Activated CD4-positive, alpha-beta T cell treated with anti-CD3 and anti-CD28 coated beads, Interleukin-2, amount 10 ng/mL, durations not matched to agents 24 days and 14 days (primary cell): ENCODE measurements at places on chromosomes 1 and 21. TPM values are rescaled to one million over a fixed set of nuclear protein-coding genes. Genes with fewer than 3 reads are reported as not detected.

Gene SRGAP2B
- 28.9 and 39.9 TPM in 2 replicates for total RNA-seq

DNA sequence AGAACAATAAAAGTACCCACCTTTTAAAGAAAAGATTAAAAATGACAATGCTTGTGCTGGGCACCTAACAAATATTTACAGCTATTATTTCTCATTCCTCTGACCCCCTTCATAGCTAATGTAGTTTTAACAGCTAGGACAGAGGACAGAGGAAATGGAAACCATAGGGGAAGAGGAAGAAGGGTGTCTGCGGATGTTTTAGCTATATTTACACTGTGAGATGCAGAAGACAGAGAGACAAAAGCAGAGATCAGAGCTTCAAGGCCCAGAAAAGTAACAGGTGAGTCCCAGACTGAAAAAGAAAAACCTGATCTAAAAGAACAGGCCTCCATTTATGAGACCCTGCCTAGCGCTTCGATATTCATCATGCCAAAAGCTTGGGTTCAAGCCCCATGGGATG lies 72.0 kb downstream of the ZNF281 start:
- peaks cover 14% of the 10 kb centered on the region for H3K4me1 ChIP-seq
- no peaks in the 10 kb centered on the region for H3K36me3 ChIP-seq
- no peak overlapping the region for H3K4me3 ChIP-seq
- no peak overlapping the region for H3K27ac ChIP-seq

Gene STUM
- not detected in 2 replicates for total RNA-seq

Gene SPRR3
- total RNA-seq: not detected in 2 replicates

GRCh38 chr1:92556350-92556749 lies 69.6 kb upstream of the GFI1 start:
- peaks cover 47% of the 10 kb centered on the region for H3K36me3 ChIP-seq
- H3K4me1 ChIP-seq: peaks cover 37% of the 10 kb centered on the region

GRCh38 chr1:235873045-235873444 lies 6.3 kb upstream of the LYST start:
- H3K36me3 ChIP-seq: peaks cover 12% of the 10 kb centered on the region
- peaks cover 66% of the 10 kb centered on the region for H3K4me1 ChIP-seq
- no peaks in the 10 kb centered on the region for H3K27me3 ChIP-seq
- peak overlapping the region; percentile 66 for H3K4me3 ChIP-seq
- peak overlapping the region; percentile 98 for H3K27ac ChIP-seq
- DNase-seq: peak; percentile 82

DNA sequence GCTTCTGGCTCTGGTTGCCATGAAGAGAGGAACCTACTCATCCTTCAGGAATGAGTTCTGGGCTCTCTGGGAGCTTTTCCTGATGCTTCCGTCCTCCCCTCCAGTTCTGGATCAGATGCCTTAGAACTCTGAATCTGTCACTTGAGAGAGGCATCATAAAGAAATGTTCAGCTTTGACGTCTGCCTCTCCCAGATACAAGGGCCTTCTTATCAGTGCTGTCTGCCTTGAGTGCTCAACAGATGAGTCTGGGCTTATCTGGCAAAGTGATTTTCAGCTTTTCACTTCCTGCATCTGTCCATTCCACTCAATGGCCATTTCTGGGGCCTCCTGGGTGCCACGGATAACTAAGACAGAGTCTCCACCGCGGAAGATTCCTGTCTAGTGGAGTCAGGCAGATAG lies 12.3 kb upstream of the OTUD3 start:
- H3K4me3 ChIP-seq: no peak overlapping the region
- H3K4me1 ChIP-seq: no peaks in the 10 kb centered on the region
- DNase-seq: no peak
- H3K27ac ChIP-seq: no peak overlapping the region
- no peaks in the 10 kb centered on the region for H3K36me3 ChIP-seq

Gene MPL
- not detected in 2 replicates for total RNA-seq

DNA sequence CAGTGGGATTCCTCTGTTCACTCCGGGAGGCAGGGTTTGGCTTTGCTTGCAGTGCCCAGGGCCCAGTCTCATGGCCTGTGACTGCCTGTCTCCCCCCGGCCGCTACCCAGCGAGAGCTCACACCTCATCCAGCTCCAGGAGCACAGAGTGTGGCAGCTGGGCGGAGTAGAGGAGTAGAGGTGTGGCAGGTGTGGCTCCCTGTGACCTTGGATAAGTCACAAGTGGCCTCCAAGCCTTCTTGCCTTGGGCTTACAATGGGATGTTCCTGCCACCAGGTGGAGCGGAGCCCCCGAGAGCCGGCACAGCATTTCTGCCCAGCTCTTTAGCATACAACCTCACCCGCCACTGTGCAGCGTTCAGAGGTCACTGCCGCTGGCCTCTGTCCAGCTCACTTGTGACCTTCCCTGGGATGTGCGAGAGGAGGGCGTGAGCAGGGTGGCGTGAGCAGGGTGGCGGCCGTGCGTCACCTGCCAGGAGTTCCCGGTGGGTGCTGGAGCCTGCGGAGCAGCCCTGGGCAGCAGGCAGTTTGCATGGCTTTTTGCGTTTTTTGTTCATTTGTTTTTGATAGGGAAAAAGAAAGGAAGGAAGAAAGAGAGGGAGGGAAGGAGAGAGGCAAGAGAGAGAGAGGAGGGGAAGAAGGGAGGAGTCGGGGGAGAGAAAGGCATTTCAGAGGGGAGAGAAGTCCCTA lies 42.4 kb downstream of the CRYAA start:
- H3K27me3 ChIP-seq: no peaks in the 10 kb centered on the region
- DNase-seq: no peak
- H3K36me3 ChIP-seq: no peaks in the 10 kb centered on the region
- H3K27ac ChIP-seq: no peak overlapping the region
- no peak overlapping the region for H3K4me3 ChIP-seq

Gene PRAMEF7
- total RNA-seq: not detected in 2 replicates

DNA sequence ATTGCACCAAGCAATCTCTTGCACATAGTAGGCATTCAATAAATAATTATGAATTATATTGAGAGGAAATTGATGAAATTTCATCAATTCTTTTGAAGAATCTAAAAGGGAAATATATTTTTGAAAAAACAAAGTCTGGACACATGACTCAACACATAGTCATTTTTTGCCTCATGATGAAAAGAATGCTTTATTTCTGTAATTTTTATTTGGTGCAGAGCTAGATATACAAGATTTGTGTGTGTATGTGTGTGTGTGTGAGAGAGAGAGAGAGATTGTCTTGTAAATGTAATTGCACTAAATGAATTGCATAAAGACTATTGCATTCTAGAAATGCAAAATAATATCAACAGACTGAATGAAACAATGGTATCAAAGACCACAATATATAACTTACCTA lies 206.2 kb upstream of the C1orf87 start:
- no peaks in the 10 kb centered on the region for H3K4me1 ChIP-seq
- H3K27me3 ChIP-seq: no peaks in the 10 kb centered on the region
- no peak overlapping the region for H3K4me3 ChIP-seq

DNA sequence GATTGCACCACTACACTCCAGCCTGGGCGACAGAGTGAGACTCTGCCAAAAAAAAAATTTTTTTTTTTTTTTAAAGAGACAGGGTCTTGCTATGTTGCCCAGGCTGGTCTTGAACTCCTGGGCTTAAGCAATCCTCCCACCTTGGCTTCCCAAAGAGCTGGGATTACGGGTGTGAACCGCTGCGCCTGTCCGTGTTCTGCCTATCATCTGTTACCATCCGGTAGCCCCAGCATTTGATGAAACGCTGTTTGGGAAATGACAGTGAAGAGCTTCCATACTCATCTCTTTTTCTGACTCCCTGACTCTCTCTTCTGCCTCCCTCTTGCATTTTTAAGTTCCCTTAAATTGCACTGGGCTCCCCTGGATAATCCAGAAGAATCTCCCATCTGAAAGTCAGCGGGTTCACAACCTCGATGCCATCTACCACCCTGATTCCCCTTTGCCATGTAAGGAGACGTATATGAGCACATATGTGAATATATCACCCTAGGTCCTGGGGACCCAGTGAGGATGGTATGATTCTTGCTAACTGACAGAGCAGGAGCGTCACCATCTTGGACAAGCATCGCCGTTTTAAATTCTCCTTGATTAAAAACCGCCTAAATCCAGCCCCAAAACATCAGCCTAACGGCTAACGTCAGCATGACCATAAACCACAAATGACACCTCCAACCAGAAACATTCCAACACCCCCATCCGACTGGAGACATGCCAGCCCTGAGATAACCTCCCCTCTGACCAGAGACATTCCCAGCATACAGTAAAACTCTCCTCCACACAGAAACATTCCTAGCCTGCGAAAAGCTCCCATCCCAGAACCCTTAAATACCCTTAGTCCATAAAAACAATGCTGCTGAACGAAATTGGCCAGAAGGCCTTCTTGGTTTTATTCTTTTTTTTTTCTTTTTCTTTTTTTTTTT lies 12.4 kb downstream of the TNFRSF8 start:
- no peaks in the 10 kb centered on the region for H3K27me3 ChIP-seq
- peaks cover 27% of the 10 kb centered on the region for H3K4me1 ChIP-seq
- peaks cover 31% of the 10 kb centered on the region for H3K36me3 ChIP-seq
- no peak overlapping the region for H3K27ac ChIP-seq
- no peak overlapping the region for H3K4me3 ChIP-seq

Gene SNAPIN
- total RNA-seq: 28.6 and 31.6 TPM in 2 replicates

Gene GPA33
- 0.12 TPM in 1 of 2 replicates, not detected in the other for total RNA-seq

Gene RAB7B
- total RNA-seq: not detected in 2 replicates

Gene NBPF19
- total RNA-seq: 18.1 and 18.8 TPM in 2 replicates

Gene KRTAP21-2
- total RNA-seq: not detected in 2 replicates
